ENCODE measurements at places on chromosomes 3 and 15.

GRCh38 chr3:22159004-22159695 lies 408.1 kb upstream of the ZNF385D start:
- no peak for DNase-seq

GRCh38 chr3:63652066-63652725 lies at the start of gene SNTN:
SNTN (plus strand) TSS chr3:63652675; CDS start chr3:63652688, 13 bp downstream.
- DNase-seq = no peak

DNA sequence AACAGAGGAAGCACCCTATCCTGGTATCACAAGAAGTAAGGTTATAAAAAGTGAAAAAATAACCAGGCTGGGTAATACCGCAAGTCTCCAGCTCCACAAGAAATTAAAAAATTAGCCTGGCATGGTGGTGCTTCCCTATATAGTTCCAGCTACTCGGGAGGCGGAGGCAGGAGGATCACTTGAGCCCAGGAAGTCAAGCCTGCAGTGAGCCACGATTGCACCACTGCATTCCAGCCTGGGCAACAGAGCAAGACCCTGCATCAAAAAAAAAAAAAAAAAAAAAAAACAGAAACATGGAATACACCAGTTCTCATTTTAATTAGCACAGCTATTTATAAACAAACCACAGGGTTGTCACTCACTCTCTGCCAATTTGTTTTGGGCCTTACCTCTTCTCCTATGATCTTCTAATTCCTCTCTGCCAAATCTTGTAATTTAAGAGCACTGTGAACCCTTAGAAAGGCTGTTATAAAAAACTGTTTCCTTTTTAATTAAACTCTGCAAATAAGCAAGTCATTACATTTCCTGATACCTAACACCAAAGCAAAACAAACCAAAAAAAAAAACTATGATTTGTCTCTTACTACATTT lies 22.6 kb downstream of the DCUN1D1 start:
- DNase-seq = no peak

- no peak for DNase-seq
Observed at GRCh38 chr3:108017587-108017986, 73.2 kb downstream of the CD47 start.

DNA sequence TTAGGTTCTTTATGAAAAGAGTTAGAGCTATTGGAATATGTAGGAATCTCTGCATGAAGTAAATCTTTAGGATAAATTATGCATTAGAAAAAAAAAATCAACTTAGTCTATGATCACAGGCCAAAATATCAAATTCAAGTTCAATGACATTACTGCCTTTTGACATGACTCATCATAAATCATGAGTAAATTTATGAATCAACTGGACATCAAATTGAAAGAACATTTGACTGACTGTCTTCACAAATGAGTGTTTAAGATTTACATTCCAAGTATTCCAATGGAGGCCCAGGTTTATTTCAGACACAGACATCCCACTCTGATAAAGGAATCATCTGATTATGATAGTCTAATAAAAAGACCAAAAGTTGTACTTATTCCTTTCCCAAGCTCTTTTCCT lies 192.8 kb upstream of the TTC14 start:
- no peak for DNase-seq

DNA sequence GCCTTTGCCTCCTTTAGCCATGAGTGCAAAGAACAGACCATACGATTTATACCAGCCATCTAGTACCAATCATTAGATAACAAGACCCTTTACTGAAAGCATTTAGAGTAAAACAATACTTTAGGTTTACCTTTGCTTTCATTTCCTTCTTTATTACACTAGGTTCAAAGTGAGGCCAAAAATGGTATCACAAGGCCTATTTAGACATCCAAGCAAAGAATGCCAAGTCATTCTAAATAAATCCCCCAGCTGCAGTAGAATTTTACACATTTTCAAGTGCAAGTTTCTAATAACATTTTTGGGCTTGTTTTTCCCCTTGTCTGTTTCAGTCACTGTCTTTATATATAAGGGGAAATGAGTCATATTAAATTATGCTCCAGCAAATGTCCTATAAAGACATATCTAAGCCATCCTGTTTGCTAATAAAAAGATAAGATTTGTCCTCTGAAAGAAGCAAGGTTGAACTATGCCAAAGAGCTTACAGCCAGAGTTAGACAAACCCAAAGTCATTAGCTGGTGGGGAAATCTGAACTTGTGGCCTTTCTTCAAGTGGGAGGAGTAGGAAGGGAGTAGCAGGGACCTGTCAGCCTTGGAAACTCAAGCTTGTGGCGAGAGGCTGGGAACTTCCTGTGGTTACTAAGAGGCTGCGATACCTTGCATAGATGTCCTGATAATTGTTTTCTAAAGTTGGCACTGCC lies 232.7 kb downstream of the MECOM start:
- DNase-seq = no peak

- no peak for DNase-seq
Observed at GRCh38 chr3:15277861-15278500, 54.4 kb downstream of the SH3BP5 start.
